Stimulated activated CD4-positive, alpha-beta T cell treated with anti-CD3 and anti-CD28 coated beads, Interleukin-12 subunit alpha, Interleukin-12 subunit beta, amount 100 ng/mL, for 48 hours (primary cell): ENCODE measurements at places on chromosomes 12 and 14.

DNA sequence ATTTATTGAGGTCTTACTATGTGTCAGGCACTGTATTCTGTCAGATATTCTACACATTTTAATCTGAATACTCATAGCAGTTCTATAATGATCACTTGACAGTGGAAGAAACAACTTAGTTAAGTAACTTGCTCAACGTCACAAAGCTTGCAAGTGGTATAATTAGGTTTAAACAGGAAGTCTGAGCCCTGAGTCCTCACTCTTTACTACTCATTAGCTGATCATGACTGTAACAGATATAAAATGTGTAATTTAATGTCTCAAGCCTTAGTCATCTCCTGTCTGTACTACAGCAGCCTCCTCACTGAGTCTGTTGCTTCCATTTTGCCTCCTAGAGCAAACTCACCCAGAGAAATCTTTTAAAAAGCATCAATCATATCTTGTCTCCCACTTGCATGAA, 38.9 kb downstream of the PPP4R4 start:
- DNase-seq, result no peak

DNA sequence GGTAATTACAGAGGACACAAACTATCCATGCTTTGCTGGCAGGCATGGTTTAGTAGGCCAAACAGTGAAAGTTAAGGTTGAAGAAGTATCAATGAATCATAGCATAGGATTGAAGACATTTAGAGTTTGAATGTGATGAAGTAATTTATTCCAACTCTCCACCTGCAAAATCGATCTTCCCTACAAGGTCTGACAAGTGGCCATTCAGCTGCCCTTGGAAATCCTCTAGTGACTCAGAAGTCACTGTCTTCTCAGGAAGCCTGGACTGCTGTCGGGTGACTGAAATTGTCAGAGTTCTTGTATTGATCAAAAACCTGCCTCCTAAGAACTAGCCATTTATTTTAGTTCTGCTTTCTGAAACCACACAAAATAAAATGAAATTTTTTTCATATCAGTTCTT, 17.7 kb upstream of the STXBP6 start:
- no peak for DNase-seq

DNA sequence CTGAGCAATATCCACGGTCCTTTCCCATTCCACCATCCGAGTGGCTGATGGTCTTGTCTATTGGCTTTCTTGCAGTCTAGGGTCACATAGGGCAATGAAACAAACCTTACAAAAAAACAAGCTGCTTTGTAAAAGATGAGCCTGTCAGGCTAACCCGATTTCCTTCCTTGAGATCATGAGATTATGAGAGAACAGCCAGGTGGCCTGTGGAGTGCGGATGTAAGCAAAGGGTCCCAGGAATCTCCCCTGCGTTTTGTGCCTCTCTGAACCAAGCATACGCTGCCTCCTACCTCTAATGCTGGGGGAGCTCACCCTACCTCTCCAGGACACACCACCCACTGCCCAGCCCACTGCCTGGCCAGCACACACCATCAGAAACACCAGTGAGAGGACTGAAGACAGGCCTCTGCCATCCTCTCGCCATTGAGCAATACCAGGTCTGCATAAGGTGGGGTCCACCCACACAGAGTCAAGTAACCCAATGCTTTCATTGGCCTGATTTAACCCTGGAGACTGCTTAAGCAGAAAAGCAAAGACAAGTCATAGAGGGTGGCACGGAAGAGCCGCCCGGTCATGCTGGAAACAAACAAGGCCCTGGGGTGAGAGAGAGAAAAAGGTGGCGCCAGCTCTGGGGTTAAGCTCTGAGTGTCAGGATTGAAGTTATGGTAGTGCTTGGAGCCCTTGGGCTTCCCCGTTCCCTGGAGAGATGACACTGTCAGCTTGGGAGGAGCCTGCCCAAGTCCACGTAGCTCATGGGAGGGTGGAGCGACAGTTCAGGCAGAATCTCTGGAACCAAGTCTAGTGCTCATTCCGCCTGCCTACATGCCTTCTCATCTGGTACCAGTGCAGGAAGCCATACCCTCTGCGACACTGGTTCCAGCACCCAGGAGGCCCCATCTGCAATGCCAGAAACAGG, 46.6 kb downstream of the CALM1 start:
- no peak for DNase-seq

DNA sequence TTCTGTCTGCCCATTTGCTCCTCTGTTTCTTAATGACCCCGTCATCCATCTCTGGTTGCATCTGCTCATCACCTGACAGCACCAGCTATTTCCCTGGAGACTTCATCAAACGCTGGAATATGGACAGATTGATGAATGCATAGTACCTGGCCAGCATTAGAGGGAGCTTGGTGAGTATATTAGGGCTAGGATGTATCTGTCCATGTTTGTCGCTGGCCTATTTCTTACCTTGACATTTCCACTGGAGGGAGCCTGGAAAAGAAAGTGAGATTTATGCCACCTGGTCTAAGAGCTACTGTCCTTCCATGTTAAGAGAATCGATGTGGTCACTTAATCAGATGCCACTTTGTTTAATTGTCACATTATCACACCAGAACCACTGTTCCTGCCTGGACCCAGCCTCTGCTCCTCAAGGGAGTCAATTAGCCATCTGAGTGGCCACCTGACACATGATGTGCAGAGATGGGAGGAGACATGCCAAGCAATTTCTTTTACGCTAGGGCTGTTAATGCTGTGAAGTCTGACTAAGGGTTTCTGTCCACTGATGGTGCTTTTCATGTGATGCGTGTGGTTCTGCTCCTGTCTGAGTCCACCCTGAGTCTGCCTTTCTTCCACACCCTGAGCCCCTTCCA, 75.3 kb upstream of the SFSWAP start:
- no peak for DNase-seq

DNA sequence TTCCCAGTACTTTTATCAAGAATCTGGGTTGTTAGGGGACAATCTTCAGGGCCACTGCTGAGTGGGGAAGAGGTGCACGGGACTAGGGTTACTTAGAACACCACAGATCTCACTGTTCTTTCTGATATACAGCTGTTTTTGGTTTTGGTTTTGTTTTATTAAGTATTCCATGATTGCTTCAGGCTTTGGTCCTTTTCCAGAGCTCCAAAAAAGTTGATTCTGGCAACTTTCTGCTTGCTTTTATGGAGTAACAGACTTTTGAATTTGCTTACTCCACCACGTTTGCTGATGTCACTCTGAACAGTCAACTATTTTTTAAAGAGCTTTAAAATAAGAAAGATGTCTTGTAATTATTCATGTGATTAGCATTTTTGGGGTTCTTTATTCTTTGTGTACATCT, 368.1 kb upstream of the FOXG1 start:
- DNase-seq, result no peak

DNA sequence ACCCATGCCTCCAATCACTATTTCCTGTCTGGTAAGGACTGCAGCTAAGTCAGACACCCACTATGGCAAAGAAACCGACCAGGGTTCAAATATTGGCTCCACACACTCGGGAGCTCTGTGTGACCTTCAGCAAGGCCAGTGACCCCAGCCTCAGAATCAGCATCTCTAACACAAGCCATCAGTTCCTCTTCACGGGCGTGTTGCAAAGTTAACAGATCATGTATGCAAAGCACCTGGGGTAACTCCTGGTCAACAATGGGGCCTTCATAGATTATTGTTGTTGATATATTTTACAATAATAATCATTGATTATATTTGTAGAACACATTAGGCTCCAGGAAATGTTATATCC, 6.2 kb upstream of the FAM222A start:
- no peak for DNase-seq

GRCh38 chr12:12327802-12328201, 22.2 kb downstream of the MANSC1 start:
- DNase-seq, result peak; percentile 54
